ENCODE measurements at places on chromosomes 2 and 18.

GRCh38 chr2:152874955-152875354, 156.5 kb downstream of the ARL6IP6 start:
- DNase-seq, result no peak

GRCh38 chr2:185782223-185782769, 43.7 kb downstream of the FSIP2 start:
- no peak for DNase-seq

- DNase-seq, result no peak
Observed at GRCh38 chr2:148545390-148546256, 98.9 kb upstream of the EPC2 start.

DNA sequence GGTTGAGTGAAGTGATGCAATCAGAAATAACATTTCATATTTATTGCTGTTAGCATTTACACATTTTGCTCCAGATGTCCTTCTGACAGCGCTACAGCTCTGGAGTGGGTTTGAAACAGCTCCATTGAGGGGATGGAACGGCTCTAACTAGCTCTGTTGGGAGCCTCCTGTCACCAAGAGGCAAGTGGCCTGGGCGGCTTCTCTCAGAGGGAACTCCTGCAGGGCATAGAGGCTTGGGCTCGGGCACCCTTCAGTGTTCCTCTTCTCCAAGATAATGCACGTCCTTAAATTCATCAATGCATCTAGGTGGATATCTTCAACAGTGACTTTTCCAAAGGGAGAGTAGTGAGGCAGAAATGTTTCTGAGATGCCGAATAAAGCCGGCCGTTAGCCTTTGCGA, 122.5 kb downstream of the CNTNAP5 start:
- no peak for DNase-seq

GRCh38 chr2:109655287-109655686, 41.1 kb downstream of the SOWAHC start:
- no peak for DNase-seq

GRCh38 chr2:185202381-185202780, 536.2 kb upstream of the FSIP2 start:
- no peak for DNase-seq

GRCh38 chr2:237492137-237492890, 5.3 kb downstream of the MLPH start:
- no peak for DNase-seq

All from NCI-H526 treated with DMSO at 0.1 percent for 48 hours (cell line).